ENCODE measurements at places on chromosomes 2 and 18. TPM values are rescaled to one million over a fixed set of nuclear protein-coding genes. Genes with fewer than 3 reads are reported as not detected.

NETO1 gene
- total RNA-seq: under 0.01 TPM

SFT2D3 gene
- 5.8 TPM for total RNA-seq

IL1R1 gene
- 116 TPM for total RNA-seq

DSC1 gene
- total RNA-seq: not detected

TCF7L1 gene
- total RNA-seq: 2.5 TPM

DNA sequence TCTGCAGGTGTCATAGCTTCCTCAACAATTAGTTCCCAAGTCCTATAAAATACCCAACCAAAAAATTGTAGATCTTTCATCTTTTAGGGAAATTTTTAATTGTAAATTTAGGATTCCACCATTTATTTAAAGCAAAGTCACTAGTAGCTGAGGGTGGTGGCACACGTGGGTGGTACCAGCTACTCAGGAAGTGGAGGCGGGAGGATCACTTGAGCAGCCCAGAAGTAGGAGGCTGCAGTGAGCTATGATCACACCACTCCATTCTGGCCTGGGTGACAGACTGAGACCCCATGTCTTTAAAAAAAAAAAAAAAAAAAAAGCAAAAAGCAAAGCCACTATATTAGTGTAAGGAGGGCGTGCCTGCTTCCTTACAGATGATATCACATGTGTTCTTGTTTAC, 60.3 kb upstream of the GREB1L start:
- H3K27me3 ChIP-seq: no peaks in the 10 kb centered on the region
- H3K36me3 ChIP-seq: no peaks in the 10 kb centered on the region
- H3K4me3 ChIP-seq: no peak overlapping the region
- H3K27ac ChIP-seq: no peak overlapping the region
- no peak for DNase-seq
- no peaks in the 10 kb centered on the region for H3K4me1 ChIP-seq

DNA sequence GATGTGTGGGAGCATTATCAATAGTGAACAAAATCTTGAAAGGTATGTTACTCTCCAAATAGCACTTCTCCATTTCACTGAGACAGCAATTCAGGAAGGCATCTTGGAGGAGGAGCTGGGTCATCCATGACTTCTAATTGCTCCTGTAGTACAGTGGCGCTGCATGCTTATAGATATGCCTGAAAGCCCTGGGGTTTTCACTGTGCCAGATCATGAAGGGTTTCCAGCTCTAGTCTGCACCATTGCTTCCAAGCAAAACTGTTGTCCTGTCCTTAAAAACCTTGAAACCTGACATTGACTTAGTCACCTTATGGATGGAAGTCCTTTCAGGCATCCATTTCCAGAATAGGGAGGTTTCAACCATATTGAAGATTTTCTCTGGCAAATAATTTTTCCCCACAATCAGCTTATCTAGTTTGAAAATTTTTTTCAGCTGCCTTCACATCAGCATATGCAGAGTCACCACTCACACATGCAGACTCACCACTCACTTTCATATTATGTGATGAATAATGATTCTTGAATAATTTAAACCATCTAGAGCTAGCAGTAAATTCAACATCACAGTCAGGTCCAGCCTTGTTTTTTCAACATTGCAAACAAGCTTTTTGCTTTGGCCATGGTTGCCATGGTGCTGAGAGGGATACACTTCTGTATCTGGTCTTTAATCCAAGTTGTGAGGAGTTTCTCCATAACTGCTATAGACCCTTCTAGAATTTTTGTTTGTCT, 297.1 kb downstream of the CLIP4 start:
- peaks cover under 1% of the 10 kb centered on the region for H3K27me3 ChIP-seq
- H3K4me3 ChIP-seq: no peak overlapping the region
- no peak for DNase-seq
- no peaks in the 10 kb centered on the region for H3K36me3 ChIP-seq
- no peak overlapping the region for H3K27ac ChIP-seq

GRCh38 chr2:3624059-3624794, 29.3 kb downstream of the COLEC11 start:
- H3K4me3 ChIP-seq: no peak overlapping the region
- H3K36me3 ChIP-seq: no peaks in the 10 kb centered on the region
- H3K27me3 ChIP-seq: no peaks in the 10 kb centered on the region

DNA sequence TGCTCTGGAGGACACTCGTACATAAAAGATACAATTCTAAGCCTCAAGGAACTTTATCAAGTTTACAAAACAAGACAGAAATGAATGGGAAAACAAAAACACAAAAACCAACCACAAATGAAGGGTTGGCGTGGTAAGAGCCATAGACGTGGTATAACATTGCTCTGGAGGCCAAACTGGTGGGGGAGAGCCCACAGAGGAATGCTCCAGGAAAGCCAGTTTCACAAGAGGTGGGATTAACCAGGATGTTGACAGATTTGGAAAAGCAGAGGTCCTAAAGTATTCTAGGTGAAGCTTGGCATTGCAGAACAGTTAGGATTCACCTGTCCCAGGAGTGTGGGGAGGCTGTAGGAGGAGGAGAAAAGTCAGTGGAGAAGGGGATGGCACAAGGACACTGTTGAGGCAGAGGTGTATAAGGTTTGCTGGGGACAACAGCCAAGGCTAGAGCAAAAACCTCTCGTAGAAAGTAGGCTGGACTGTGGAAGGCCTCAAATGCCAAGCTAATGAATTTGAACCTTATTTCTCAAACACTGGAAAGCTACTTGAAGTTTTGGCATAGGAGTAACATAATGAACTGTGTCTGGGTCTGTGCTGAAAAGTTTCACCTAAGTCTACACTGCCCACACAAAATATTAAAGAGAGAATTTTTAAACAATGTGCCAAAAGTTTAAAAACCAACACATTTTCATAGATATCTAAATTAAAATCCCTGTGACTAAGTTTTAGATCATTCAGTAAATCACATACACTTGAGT, 135.1 kb downstream of the THADA start:
- no peaks in the 10 kb centered on the region for H3K36me3 ChIP-seq
- peak overlapping the region; percentile 10 for H3K27ac ChIP-seq
- no peaks in the 10 kb centered on the region for H3K27me3 ChIP-seq
- H3K4me1 ChIP-seq: peaks cover 76% of the 10 kb centered on the region
- H3K4me3 ChIP-seq: no peak overlapping the region

GRCh38 chr2:230942920-230943896, 18.2 kb upstream of the GPR55 start:
- no peaks in the 10 kb centered on the region for H3K36me3 ChIP-seq
- H3K27ac ChIP-seq: no peak overlapping the region
- H3K4me3 ChIP-seq: no peak overlapping the region
- peak; percentile 59 for DNase-seq
- H3K4me1 ChIP-seq: no peaks in the 10 kb centered on the region

DNA sequence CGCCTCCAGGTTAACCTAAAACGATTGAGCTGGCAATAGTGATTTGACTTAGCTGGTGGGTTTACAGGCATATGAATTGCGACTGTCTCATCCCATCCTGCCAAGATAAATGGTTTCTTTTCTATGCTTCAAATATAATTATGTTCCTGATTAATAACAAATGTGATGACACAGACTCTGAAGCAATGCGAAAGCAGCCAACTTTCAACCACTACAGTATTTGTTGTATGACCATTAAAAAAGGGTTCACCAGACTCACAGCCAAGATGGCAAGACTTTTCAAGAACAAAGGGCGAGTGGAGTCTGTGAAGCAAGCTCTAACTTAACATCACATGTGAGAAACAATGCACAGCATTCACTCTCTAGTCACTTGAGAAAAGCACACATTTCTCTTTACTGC, 186.6 kb downstream of the PID1 start:
- no peaks in the 10 kb centered on the region for H3K4me1 ChIP-seq
- no peak overlapping the region for H3K27ac ChIP-seq

GRCh38 chr2:26536371-26537068, 58.6 kb upstream of the OTOF start:
- no peaks in the 10 kb centered on the region for H3K4me1 ChIP-seq
- no peak overlapping the region for H3K27ac ChIP-seq
- no peak overlapping the region for H3K4me3 ChIP-seq
- H3K27me3 ChIP-seq: peaks cover 6% of the 10 kb centered on the region
- no peaks in the 10 kb centered on the region for H3K36me3 ChIP-seq

GRCh38 chr2:239752951-239753350, 272.2 kb downstream of the NDUFA10 start:
- no peak for DNase-seq
- no peaks in the 10 kb centered on the region for H3K36me3 ChIP-seq
- H3K4me1 ChIP-seq: no peaks in the 10 kb centered on the region
- no peak overlapping the region for H3K4me3 ChIP-seq
- no peak overlapping the region for H3K27ac ChIP-seq

- no peak for DNase-seq
- H3K36me3 ChIP-seq: no peaks in the 10 kb centered on the region
- no peak overlapping the region for H3K4me3 ChIP-seq
- no peaks in the 10 kb centered on the region for H3K27me3 ChIP-seq
- H3K4me1 ChIP-seq: peaks cover 18% of the 10 kb centered on the region
These were observed 109.4 kb downstream of the KCTD1 start for GRCh38 chr18:26438980-26439379.

DNA sequence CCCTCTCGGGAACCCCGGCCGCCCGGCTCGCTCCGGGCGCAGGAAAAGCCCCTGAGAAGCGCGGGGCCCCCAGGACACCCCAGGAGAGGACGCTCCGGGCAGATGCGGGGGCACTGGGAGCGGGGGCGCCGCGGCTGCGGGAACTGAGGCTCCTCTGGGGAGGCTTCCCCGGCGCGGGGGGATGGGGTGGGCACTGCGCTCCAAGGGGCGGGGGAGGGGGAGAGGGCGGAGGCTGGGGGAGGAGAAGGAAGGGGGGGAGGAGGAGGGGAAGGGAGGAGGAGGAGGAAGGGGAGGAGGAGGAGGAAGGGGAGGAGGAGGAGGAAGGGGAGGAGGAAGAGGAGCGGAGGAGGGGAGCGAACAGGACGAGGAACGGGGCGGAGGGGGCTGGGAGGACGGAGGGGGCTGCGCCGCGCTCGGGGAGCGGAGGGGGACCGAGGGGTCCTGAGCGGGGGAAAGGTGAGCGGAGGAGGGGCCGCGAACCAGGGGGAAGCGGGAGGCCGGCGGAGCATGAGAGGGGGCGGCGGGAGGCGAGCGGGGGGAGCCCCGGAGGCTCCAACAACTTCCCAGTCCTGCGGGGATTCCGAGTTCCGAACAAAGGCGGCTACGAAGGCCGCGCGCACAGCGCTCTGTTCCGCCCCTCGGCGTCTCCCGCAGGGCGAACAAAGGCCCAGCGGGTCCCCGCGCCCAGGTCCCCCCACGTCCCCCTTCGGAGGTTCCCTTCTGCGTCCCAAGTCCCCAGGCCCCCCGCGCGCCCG, 742 bp downstream of the PXDN start:
- peak overlapping the region; percentile 86 for H3K27ac ChIP-seq
- peaks cover 24% of the 10 kb centered on the region for H3K4me1 ChIP-seq
- H3K36me3 ChIP-seq: peaks cover 6% of the 10 kb centered on the region
- DNase-seq: peak; percentile 89

DNA sequence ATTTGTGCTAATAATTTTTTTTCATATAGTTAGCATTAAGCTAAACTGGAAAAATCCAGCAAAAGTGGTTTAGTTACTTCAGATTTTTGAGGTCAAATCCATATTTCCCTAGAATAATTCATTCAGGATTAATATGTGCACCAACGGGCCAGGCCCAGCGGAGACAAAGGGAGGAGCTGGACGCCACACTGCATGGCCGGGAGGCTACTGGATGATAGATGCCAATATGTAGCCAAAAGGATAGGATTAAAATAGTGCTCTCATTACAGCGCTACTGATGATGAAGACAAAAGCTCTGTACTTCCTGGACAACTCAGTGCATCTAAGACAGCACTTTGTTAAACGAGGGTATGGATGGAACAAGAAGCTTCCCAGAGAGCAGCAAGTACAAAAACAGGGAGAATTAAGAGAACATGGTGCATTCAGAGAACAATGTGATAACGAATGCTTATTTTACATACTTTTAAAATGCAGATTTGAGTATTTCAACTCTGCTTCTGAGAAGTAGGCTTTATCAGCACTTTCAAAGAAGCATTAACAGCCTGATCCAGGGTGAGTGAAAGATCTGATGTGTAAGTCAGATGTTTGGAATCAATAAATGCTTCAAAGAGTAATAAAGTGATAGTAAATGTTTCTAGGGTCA, 39.8 kb downstream of the PPP4R1 start:
- peaks cover 3% of the 10 kb centered on the region for H3K4me1 ChIP-seq
- no peak overlapping the region for H3K27ac ChIP-seq
- H3K36me3 ChIP-seq: peaks cover 43% of the 10 kb centered on the region
- no peak overlapping the region for H3K4me3 ChIP-seq
- DNase-seq: no peak

- no peaks in the 10 kb centered on the region for H3K36me3 ChIP-seq
- DNase-seq: no peak
- H3K4me3 ChIP-seq: no peak overlapping the region
- H3K27ac ChIP-seq: no peak overlapping the region
- H3K27me3 ChIP-seq: no peaks in the 10 kb centered on the region
These were observed 135.7 kb upstream of the TMEM200C start for GRCh38 chr18:6031002-6031401.

DNA sequence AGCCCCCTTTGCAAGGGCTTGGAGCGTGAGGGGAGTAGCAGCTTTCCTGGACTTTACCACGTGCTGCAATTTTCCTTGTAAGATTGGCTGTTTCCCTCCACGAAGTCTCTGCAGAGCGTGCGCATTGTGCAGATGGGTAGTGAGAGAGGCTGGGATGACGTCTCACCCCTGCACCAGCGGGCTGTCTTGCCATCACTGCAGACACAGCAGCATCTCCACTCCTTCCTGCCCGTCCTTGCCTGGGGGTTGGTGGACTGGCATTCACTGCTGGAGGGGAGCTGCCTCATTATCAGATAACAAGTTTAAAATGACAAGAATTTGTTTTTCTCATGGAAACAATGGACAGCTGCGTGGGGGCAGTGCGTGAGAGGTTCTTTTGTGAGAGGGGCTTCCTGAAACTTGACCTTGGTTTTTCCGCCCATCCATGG, 45.3 kb upstream of the HS6ST1 start:
- no peaks in the 10 kb centered on the region for H3K27me3 ChIP-seq
- DNase-seq: peak; percentile 80
- no peak overlapping the region for H3K4me3 ChIP-seq
- H3K4me1 ChIP-seq: peaks cover 11% of the 10 kb centered on the region

- H3K27me3 ChIP-seq: no peaks in the 10 kb centered on the region
- DNase-seq: no peak
These were observed 433.0 kb upstream of the REG3G start for GRCh38 chr2:78592491-78592890.

DNA sequence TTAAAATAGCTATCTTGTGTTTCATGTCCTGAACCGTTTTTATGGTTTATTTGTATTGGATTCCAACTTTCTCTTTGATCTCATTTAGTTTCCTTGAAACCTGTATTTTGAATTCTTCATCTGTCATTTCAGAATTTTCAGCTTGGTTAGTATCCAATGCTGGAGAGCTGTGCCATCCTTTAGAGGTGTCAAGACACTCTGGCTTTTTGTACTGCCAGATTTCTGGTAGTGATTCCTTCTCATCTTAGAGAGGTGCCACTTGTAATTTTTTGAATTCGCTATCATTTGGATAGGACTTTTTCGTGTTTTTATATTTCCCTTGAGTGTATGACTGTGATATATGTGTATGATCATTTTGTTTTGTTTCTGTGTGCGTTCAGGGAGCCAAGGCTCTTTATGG, 591.4 kb downstream of the ADCYAP1 start:
- H3K27me3 ChIP-seq: no peaks in the 10 kb centered on the region
- DNase-seq: no peak
- no peaks in the 10 kb centered on the region for H3K4me1 ChIP-seq
- no peak overlapping the region for H3K27ac ChIP-seq
- H3K4me3 ChIP-seq: no peak overlapping the region
